Calu3 (cell line): ENCODE measurements at places on chromosomes 1 and 21. TPM values are rescaled to one million over a fixed set of nuclear protein-coding genes. Genes with fewer than 3 reads are reported as not detected.

PROK1 gene
- total RNA-seq, result not detected in 2 replicates

DNM3 gene
- 1.2 and 1.3 TPM in 2 replicates for total RNA-seq

KRTAP19-6 gene
- total RNA-seq, result not detected in 2 replicates

TTC39A gene
- total RNA-seq, result 18.8 and 19.1 TPM in 2 replicates

KRTAP12-3 gene
- total RNA-seq, result not detected in 2 replicates

KIAA1614 gene
- 0.19 and 0.27 TPM in 2 replicates for total RNA-seq

ZMPSTE24 gene
- 60.1 and 62.0 TPM in 2 replicates for total RNA-seq

CD52 gene
- total RNA-seq, result not detected in 2 replicates

APOBEC4 gene
- total RNA-seq, result not detected in 2 replicates

YOD1 gene
- total RNA-seq, result 17.7 and 22.4 TPM in 2 replicates

OPTC gene
- not detected in 2 replicates for total RNA-seq
